CD8-positive, alpha-beta T cell (primary cell): ENCODE measurements at places on chromosomes 12 and 14.

DNA sequence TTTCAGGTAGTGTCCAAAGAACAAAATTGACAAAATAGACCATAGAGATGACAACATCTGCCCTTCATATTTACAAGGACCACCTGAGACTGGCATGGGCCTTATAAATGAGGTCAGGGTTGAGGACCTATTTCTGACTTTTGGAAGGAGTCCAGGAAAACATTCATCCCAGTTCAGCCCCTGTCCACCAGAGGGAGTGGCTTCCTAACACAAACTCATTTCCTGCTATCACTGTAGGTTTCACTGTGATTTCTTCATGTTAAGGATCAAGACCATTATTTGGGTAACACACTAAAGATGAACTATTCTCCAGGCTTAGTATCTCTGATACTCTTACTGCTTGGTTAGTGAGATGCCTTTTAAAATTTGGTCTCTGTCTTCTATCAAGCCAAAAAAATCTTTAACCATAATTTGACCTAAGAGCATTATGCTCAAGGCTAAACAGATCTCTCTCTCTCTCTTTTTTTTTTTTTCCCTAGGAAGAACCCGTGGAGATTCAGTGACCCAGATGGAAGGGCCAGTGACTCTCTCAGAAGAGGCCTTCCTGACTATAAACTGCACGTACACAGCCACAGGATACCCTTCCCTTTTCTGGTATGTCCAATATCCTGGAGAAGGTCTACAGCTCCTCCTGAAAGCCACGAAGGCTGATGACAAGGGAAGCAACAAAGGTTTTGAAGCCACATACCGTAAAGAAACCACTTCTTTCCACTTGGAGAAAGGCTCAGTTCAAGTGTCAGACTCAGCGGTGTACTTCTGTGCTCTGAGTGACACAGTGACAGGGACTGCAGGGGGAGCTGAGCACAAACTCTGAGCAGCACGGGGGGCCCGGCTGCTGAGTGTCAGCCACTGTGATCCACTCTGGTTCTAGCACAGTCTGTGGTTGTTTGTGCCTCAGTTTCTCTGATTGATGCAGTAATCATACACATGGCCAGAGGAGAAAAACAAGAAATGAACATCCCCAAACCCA lies 267.6 kb upstream of the OR4E1 start:
- DNase-seq = peak; percentile 17

- no peak for DNase-seq
These were observed 106.5 kb upstream of the PRKD1 start for GRCh38 chr14:30034152-30034551.

DNA sequence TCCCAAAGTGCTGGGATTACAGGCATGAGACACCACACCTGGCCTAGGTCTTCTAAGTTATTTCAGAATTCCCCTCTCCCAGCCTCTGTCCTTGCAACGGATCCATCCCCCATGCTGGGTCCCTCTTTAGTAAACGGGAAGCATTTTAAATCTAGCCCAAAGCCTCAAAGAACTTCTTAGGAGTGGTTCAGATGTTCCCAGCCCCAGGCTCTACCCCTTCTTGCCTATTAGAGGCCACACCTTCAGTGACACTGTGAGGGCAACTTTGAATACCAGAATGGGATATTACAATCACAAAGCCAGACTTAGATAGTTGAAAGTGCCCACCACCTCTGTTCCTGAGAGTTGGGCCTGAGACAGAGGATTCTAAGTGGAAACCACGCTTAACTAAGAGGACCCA lies 18.1 kb upstream of the SPPL3 start:
- no peak for DNase-seq

DNA sequence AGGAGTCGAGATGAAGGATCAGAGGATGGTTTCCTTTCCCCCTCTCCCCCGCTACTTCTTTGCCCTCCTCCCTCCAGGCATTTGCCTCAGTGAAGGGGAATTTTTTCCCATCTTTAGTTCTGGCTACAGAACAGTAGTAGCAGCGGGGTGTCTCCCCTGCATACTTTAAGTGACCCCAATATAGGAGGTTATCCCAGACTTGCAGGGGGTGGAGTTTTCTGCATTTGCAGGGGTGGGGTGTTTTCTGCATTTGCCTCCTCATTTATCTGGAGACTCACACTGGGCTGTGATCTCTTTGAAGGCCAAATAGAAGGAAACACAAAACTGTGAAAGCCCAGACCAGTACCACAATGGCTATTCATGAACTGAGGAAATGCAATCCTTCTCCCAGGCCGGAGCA lies 19.8 kb downstream of the PTPRB start:
- no peak for DNase-seq

GRCh38 chr14:33420051-33420627 lies 481.5 kb downstream of the NPAS3 start:
- no peak for DNase-seq
